ENCODE measurements at places on chromosomes 3 and 15.
A peak's percentile ranks its signal among the peaks of the same experiment; 100 is the strongest.

DNA sequence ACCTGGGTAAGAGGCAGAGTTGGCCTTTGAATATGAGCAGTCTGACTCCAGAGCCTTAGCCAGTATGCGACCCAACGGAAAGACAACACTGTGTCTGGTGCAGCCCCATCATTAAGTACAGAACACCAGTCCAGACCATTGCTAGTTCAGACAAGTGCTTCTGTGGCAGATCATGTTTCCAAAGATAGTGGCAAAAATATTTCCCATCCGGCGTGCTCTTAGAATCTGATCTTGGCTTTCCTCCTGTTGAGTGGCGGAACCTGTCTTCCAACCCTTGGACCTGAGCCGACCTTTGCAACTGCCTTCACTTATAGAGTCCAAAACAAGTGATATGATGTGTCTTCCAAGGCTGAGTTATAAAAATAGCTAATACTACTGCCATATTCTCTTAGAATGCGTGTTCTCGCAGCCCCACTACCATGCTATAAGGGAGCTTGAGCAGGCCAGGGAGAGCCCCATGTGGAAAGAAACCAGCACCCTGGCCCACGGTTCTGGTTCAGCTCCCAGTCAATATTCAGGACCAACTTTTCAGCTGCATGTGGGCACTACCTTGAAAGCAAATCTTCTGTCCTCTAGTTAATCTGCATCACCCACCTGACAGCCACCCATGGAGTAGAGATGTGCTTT, 322.4 kb upstream of the SLCO3A1 start:
- no peak for DNase-seq

GRCh38 chr15:63458026-63458425, 46.4 kb upstream of the USP3 start:
- no peak for DNase-seq

DNA sequence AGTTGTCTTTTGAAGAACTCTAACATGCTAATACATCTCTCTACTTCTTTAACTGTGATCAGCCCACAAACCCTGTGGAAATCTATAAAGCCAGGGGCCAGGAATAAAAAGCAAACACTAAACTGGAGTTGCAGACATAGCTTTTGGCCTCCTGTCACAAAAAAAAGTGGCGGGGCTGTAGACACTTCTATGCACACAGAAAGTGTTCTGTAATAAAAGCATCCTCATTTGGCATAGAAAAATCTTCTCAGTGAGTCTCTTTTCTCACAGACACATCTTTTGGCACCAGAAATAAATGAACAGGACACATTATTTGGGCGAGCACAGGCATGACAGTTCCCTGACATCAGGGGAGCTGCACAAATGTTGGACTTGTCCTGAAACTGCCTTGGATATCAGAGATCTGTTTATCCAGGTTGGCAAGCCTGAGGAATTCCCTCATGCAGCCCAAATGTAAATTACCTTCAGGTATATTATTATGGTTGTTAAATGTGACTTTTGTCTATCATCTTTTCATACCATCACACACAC, 355.4 kb downstream of the FGF12 start:
- DNase-seq, result no peak

- DNase-seq, result no peak
Measured at GRCh38 chr3:61733000-61733399, 171.6 kb downstream of the PTPRG start.

DNA sequence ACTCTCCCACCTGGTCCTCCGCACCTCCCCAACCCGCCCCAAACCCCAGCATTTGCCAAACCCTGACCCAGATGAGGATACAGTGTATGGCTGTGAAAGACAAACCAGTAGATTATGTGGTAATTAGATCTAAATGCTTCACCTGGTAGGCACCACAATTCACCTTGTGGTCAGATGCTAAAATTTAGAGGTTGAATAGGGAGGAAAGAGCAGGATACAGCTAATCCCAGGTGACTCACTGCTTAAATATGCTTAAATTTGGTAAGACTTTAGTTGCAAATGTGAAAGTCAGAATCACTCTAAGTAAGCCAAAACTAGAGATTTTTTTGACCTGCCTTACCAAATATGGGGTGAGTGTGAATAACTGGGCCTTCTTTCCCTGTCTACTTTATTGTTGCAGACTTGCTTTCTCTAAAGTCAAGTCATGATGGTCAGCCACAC, 105.5 kb downstream of the MME start:
- no peak for DNase-seq

DNA sequence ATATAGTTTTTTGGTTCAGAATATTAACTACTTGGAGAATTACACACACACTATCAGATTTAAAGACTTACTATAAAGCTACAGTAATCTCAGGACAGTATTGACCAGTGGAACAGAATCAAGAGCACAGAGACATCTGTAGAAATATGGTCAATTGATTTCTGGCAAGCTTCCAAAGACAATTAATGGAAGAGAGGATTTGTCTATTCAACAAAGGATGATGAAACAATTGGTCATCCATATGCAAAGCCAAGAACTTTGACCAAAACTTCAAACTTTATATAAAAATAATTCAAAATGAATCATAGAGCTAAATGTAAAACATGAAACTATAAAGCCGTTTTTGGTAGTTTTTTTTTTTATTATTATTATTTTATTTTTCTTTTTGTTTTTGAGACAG, 29.8 kb upstream of the MB21D2 start:
- DNase-seq, result no peak

- DNase-seq, result peak; percentile 75
Measured at GRCh38 chr3:48835650-48836366, 11.9 kb downstream of the PRKAR2A start.

DNA sequence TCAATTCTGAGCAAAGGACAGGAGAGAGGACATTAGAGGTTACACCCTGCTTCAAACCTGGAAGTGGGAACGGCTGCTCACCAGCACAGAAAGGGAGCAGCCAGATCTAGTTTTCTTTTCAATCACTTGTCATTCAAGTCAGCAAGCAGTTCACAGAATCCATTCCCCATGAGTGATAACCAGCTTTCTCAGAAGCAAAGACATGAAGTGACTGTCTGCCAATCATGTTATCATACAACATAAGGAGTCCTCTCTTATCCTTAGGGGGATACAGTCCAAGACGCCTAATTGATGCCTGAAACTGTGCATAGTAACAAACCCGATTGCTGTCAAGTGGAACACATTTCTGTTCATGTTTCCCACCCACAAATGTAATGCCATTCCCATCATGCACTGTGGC, 54.7 kb downstream of the FAM98B start:
- DNase-seq, result no peak

DNA sequence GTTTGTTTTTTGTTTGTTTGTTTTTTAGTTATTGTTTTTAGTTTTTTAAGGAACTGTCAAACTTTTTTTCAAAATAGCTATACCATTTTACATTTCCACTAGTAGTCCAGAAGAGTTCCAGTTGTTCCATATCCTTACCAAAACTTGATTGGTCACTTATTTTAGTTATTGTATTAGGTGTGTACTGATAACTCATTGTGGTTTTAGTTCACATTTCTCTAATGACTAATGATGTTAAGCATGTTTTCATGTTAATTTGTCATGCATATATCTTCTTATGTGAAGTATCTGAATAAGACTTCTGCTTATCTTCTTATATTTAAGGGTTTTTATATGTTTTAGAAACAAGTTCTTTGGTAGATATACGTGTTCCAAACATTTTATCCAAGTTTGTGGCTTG, 89.5 kb downstream of the CD200R1L start:
- DNase-seq, result no peak
